Anterior cingulate cortex (tissue), 58 donors: ENCODE measurements at places on chromosomes 1 and 21.

DNA sequence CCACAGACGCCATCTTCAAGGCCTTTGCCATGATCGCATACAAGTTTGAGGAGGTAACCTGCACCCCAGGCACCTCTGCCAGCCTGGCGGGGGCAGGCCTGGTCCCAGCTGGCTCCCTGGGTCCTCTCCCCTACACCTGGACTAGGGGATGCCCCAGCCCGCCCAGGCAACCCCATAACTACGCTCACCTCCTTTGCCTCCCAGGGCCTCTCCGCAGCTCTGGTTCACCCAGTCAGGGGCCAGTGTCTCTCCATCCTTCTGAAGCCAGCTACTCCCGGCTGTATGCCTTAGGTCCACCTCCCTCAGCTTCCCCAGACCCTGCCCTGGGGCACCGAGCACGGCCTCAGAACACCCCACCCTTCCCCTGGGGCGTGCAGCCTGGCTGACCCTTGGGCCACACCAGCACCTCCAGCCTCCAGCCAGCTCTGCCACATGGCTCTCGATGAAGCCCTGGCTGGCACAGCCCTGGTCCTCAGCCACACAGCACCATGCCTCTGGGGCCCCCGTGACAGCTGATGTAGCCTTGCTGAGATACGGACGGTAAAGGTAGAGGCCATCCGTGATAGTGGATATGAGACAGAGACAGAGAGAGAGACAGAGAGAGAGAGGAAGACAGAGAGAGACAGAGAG, 80.4 kb upstream of the COL6A1 start:
- DNase-seq = no peak

- no peak for DNase-seq
Measured at GRCh38 chr21:25834381-25834780, 99.6 kb downstream of the GABPA start.

- DNase-seq = no peak
Measured at GRCh38 chr1:222099746-222100145, 357.9 kb upstream of the DUSP10 start.

DNA sequence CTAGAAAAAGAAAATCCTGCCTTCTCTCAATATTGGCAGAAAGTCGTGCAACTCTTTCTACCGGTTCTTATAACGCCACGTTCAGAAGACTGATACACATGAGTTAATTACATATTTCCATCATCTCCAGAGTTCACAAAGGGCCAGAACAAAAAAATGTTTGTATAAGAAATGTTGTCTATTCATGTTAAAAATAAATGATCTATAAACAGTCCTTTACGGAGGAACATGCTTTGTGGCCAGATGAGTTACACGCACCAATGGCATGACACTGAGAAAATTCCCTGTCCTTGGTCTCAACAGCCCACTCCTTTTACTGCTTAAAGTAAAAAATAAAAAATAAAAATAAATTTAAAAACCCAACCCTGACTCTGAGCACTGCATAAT, 29.5 kb downstream of the C2CD2 start:
- no peak for DNase-seq

DNA sequence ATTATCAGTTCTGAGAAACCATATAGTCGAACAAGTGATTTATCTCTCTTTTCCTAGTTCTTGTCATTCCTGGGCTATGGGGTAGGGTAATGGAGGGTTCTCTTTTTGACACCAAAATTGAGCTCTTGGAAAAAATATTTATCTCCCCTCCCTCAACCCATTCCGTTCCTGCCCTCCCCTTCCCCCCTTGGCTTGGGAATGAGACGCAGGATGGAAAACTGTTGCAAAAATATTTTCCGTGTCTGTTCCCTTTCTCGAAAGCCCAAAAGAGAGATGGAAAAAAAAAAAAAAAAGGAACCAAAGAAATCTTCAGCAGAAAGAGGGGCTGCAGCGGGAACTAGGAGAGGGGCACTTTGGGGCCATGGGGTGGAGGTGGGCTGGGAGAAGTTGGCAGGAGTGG, 766 bp downstream of the ATP2B4 start:
- DNase-seq = no peak

GRCh38 chr1:23622284-23622683, 63.0 kb upstream of the ID3 start:
- no peak for DNase-seq

DNA sequence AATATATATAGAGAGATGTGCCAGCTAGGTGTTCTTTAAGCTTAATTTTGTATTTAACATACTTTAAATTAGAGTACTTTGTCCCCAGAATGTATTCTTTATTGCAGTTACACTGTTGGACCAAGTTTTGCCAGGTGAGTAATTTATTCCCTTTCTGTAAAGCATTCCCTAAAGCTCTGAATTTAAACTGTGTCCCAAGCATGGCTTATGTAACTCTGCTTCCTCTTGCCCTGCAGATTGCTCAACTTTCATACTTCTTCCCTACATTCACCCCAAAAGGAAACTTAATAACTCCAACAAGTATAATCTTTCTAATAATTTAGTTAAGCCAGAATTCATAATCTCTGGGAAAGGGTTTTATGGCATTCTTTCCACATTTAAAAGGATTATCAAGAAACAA, 5.6 kb downstream of the LYPLAL1 start:
- no peak for DNase-seq

- no peak for DNase-seq
Measured at GRCh38 chr1:1780598-1781525, 2.6 kb upstream of the NADK start.

DNA sequence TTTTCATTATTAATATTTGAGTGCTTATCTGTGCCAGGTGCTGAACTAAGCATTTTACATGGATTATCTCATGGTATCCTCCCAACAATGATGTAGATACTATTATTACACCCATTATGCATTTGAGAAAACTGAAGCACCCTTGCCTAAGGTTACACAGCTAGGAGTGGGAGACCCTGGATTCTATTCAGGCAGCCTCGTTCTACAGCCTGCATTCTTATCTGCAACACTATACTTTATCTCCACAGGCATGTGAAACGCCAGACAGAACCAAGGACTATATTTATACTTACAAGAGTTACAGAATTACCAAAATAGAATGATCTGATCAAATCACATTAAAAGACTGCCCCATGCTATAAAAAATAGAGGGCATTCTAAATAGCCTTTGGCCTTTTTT, 22.4 kb downstream of the LPAR3 start:
- DNase-seq = no peak

DNA sequence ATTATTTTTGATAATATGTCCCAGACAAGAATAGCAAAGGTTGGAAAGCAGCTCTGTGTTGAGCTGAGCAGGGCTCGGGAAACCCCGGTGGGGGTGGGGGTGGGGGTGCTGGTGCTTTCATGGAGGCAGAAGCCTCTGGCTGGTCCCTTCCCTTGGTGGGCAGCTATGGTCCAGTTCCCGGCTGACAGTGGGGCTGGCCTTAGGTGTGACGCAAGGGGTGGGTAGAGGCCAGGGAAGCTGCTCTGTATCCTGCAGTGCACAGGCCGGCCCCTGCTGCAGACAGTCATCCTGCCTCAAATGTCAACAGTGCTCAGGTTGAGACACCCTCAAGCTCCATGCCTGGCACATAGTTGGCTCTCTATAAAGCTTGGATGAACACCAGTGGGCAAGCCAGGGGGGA, 8.9 kb downstream of the ACTL8 start:
- no peak for DNase-seq

DNA sequence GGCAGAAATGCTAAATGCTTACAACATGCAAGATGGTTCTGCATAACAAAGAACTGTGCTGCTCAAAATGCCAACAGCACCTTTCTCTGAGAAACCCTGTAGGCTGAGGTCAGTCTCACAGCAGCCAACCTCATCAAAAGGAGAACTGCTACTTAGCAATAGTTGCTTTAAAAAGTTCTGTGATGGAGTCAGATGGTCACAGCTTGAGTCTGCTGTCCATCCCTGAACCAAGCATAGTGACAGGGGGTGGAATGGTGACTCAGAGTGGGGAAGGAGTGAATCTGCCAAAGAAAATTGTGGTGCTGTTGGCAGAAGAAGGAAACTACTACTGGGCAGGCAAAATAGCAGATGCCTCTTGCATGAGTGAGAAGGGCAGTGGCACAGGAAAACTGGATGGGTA, 106.0 kb upstream of the FAM78B start:
- DNase-seq = no peak

DNA sequence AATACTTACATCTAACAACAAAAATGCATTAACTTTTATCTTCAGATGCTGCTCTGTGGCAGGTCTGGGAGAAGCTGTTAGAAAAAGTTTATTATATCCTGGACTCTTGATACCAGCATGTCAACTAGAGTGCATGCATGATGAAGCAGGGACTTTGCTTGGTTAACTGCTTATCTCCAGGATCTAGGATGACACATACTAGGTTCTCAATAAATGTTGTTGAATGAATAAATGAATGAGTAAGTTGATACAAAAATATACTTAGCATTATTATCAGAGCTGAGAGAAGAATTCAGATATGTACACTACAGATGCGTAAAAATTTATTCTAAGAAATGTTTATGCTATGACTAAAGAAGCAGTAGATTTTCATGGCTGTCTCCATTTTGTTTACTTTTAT, 304.3 kb downstream of the LTN1 start:
- no peak for DNase-seq

GRCh38 chr1:19121192-19121591, 88.9 kb downstream of the UBR4 start:
- DNase-seq = no peak

DNA sequence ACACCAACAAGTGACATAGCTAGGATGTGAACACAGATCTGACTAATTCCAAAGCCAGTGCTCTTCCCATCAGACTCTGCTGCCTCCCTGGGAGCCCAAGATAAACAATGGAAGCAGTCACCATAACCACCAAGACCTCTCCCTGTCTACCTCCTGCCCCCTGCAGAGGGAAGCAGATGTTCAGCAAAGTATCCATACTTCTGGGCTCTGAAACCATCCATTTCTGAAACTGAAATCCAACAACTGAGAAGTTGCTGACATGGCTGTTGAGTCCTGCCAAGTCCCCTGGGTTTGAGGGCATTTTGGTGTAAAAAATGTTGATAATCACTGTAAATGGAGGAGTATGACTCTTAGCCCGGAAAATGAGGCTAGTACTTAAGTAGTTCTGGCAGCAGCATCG, 102.1 kb downstream of the TYW3 start:
- DNase-seq = no peak

DNA sequence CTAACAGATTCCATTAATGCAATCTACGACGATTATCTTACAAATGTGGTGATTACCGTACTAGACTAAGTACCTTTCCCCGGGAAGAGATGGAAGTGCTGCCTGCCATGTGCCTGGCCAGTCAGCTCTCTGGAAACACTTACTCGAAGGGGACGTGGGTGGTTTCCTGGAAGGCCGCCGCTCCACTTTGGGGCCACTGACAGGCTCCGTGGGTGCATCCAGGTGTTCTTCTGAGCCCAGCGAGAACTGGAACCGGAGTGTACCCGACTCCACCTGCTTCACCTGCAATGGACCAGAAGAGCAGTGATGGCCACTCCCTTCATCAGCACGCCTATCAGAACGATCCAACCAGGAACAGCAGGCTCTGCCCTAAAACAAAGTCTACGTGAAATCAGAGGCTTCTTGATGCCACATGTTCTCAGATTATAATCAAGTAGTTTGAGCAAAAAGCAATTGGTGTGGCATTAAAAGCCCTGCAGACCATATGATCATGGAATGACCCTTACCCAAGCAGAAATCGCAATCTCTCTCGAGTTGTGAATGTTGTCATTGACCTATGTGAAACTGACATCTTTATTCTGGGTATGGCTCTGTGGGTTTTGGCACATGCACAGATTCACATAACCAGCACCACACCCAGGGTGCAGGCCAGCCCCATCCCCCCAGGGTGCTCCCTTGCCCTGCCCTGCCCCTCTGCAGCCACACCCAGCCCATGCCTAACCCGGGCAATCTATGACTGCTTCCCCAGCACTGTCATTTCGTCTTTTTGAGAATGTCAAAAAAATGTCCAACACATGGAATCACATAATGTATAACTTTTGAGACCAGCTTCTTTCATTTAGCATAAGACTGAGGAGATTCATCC, 64.5 kb downstream of the NPHP4 start:
- no peak for DNase-seq

DNA sequence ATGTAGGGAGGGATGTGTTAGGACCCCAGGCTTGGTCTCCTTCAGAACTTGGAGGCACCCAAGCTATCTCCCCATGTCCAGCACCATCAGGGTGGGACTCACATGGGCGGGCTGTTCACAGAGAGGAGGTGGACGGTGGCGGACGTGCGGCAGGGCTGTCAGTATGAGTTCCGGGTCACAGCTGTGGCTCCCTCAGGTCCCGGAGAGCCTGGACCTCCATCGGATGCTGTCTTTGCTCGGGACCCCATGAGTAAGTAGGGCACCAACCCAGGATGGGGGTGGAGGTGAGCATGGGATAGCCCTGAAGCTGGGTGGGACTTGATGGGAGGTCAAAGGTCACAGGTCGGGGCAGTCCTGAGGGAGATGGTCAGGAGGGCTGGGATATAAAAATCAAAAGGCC, 27.8 kb downstream of the IGFN1 start:
- DNase-seq = no peak

DNA sequence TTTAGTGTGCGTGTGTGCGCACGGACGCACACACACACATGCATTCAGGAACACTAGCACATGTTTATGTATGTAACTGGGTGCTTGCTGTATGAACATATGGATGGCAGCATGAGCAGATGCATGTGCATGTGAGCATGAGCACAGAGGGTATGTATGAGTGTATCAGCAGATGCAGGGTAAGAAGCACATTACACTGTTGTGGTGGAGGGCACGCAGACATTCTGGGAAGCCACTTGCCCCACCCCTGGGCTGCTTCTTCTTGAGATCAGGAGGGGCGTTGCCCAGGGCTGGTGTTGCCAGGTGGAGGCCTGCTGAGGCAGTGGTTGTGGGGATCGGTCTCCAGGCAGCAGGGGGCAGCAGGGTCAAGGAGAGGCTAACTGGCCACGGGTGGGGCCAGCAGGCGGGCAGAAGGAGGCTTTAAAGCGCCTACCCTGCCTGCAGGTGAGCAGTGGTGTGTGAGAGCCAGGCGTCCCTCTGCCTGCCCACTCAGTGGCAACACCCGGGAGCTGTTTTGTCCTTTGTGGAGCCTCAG, 3.9 kb upstream of the P3R3URF start:
- DNase-seq = no peak

GRCh38 chr1:230865062-230865817, 3.1 kb downstream of the C1orf198 start:
- DNase-seq = no peak

- DNase-seq = no peak
Measured at GRCh38 chr1:115781343-115781742, 12.8 kb upstream of the CASQ2 start.

- DNase-seq = no peak
Measured at GRCh38 chr1:43970502-43970901, 692 bp downstream of the DPH2 start.
